ENCODE measurements at places on chromosomes 4 and X.

DNA sequence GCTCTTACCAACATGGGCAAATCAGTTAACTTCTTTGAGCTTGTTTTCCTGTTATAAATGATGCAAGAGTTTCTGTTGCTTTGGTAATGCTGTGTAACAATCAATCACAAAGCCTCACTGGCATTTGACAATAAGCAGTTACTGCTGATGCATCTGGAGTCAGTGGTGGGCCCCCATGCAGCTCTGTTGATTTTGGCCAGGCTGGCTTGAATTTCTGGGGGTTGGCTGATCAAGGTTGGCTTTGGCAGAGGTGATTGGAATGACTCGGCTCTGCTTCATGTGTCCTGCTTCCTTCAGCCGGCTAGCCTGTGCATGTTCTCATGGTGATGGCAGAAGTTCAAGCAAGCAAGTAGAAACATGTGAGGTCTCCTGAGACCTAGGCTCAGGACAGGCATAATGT lies 90.4 kb downstream of the PHEX start:
- DNase-seq = no peak

GRCh38 chr4:158025131-158025530 lies 147.7 kb downstream of the GASK1B start:
- DNase-seq = no peak

- no peak for DNase-seq
Measured at GRCh38 chr4:5924461-5925125, 31.7 kb upstream of the CRMP1 start.

DNA sequence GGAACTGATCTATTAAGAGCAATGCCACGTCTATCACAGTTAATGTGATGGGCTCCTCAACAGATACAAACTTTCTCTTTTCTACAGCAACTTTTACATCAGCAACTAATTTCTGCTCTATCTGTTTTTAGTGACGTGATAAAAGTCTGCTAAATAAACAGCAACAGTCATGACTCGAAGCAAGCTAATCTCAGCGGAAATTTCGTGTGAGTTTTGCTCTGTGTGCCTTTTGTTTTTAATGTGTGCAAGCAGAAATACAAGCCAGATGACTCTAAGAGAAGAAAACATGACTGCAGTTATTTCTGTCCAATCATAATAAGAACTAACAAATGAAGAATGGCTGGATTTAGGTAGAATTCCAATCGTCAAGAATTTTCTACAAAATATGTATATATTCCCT lies 214.3 kb downstream of the LDB2 start:
- DNase-seq = no peak

GRCh38 chrX:115650916-115651315 lies 89.9 kb downstream of the PLS3 start:
- DNase-seq = no peak

DNA sequence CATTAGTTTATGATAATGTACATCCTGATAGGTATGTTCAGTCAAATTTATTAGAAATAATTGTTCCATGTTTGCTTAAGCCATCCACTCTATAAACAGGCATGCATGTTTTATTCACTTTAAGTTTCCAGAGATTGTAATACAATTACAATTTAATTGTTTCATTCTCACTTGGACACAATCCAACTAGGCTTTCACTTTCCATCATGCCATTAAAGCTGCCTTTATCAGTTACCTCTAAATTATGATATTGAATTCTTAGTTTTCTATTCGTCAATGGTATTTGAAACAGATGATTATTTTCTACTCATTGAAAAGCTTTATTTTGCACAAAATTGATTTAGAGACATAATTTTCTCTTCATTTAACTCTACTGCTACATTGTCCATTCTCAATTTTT lies 1196.3 kb downstream of the RAPGEF2 start:
- no peak for DNase-seq

- DNase-seq = no peak
Measured at GRCh38 chr4:113811359-113811758, 49.8 kb upstream of the CAMK2D start.

- no peak for DNase-seq
Measured at GRCh38 chr4:177596035-177596434, 153.8 kb upstream of the AGA start.

- DNase-seq = no peak
Measured at GRCh38 chr4:18981234-18981615, 959.7 kb upstream of the LCORL start.

Data from stimulated activated CD4-positive, alpha-beta T cell treated with anti-CD3 and anti-CD28 coated beads, Interleukin-1b, Interleukin-23, amount 100 ng/mL, for 1 hour (primary cell).